ENCODE measurements at places on chromosomes 3 and 15.

- no peak for DNase-seq
These were observed 9.3 kb downstream of the GLDN start for GRCh38 chr15:51350723-51351122.

GRCh38 chr3:104564045-104564643 is 802.6 kb upstream of the ALCAM start:
- DNase-seq, result no peak

- no peak for DNase-seq
These were observed 9.3 kb downstream of the GALNT15 start for GRCh38 chr3:16183601-16184270.

DNA sequence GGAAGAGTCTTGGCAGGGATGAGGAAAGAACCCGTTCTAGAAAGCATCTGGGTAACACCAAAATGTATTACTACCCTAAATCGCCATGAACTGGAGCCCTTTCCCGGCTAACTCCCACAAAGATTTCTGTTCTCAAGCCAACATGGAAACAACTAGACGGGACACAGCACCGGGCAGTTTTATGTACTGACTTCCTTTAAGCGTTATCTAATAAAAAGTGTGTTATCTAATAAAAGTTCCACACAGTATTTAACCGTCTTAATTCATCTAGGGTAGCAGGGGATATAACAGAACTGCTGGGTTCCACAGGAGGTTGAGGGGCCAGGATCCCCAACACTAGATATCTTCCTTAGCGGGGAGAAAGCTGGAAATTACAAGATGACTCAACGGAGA is 347 bp upstream of the C3orf62 start:
- DNase-seq, result no peak

GRCh38 chr15:59371458-59372351 is 966 bp downstream of the MYO1E start:
- no peak for DNase-seq

DNA sequence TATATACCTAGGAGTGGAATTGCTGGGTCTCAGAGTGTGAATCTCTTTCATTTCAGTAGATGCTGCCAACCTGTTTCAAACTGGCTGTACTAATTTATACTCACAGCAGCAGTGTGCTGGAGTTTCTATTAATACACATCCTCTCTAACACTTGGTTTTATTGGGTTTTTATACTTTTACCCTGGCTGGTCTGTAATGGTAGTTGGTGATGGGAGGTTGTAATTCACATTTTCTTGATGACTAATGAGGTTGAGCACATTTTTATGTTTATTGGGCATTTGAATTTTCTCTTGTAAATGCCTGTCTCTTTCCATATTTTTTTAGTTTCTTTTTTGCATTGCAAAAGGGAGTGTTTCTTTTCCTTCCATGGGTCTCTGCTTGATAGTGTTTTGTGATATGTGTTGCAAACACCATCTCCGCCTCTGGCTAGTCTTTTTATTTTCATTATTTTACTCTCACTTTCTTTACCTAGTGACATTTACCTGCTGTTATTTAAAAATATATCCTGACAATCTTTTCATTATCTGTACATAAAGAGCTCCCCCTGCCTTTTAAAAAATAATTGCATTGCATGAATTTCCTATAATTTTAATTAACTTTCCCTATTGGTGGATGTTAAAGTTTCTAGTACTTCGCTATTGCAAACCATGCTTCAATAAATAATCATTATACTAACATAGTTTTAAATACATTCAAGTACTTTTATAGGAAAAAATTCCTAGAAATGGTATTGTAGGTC is 49.0 kb upstream of the GCNT3 start:
- DNase-seq, result no peak

DNA sequence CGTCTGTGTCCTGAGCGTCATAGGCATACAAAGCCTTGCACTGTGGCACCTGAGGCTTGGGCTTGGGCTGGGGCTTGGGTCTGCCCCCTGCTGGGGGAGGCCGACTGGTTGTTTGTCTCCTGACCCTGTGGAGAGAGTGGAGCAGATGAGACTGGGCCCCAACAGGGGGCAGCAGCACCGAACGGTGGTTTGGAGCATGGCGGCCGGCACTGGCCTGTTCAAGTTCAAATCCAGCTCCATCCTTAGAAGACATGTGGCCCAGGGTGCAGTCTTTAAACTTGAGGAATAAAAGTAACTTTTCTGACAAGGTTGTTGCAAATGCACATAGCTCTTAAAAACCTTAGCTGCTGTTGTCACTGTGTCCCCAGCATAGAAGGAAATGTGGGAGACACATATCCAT is 33.3 kb downstream of the CCNB2 start:
- no peak for DNase-seq

DNA sequence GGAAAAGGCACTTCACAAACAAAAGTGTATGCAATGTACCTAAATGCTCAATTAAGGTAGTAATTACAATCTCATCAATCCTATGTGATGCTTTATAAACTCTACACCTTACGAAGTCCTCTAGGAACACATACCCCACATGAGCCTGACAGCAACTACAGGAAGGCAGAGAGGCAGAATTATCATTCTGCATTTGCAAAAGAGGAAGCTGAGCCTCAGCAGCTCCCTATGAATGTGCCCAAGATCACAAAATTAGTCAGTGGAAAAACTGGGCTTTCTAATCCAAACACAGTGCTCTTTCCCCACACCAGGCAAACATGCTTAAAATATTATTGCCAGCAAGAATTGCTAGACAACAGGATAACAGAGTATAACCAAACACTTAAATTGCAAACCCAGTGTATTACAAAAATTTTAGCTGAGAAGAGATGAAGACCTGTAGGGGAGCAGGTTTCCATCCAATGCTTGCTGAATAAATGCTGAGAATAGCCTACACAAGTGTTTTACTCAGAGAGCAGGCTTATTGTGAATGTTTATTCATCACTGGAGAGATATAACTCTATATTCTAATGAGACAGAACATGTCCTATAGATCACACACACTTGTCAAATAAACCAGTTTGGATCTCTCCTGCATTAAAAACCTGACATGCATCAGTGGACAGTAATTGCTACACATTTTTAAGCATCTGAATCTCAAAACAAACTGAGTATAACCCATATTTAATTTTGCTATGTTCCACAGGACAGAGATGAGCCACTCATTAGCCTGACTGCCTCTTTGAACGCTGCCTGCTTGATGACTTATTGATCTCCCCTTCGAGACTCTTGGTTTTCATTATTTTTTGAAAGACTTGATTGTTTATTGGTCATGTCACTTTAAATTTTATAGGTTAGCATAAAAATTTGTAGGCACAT is 62.2 kb downstream of the PLCH1 start:
- DNase-seq, result no peak

DNA sequence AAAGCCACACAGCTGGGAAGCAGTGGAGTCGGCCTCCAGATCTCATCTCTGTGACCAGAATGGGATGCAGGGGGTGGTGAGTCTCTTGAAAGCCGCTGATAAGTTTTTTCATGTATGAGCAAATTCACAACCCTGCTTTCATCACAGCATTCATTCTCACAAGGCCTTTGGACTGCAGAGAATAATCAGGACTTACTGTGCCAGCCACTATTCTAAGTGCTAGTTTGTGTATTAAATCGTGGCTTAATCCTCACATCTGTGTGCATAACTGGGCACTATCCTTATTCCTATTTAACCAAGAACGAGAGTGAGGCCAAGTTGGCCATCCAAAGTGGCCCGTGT is 64.2 kb upstream of the POLG start:
- DNase-seq, result no peak

DNA sequence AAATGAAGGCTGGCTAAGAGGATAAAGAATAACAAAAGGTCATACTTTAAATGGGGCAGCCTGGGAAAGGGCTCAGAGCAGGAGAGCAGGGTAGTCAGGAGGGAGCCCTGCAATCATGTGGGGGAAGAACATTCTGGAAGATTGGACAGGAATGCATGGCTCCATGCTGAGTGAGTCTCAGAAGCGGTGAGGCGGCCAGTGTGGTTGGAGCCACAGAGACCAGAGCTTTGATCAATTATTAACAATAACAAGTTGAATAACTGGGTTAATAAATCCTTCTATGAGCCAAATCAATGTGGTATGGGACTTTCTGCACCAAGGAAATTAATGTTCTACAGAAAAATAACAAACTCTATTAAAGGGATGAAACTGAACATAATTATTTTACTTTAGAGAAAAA is 57.9 kb upstream of the DCUN1D1 start:
- DNase-seq, result no peak

GRCh38 chr15:90161950-90162361 is 39.2 kb upstream of the SEMA4B start:
- DNase-seq, result no peak

Data from DMS153 (cell line).